ENCODE measurements at places on chromosomes 3 and 15.

DNA sequence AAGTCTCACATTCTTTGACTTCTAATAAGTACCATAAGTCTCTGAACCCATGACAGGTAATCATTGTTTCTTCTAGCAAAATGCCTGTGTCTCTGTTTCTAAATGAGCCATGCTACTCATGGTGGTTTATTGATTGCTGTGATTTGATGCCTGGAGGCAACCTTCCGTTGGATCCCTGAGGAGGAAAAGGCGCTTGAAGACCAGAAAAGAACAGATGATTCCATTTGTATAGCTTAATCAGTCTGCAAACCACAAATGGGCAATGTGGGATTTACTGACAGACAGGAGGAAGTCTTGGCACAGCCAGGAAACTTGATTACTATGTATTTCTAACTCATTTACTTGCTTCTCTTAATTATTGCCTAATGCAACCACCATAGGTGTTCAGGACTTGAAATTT, 103.1 kb upstream of the MRPL3 start:
- no peak for DNase-seq

GRCh38 chr3:17806201-17806600, 63.8 kb upstream of the TBC1D5 start:
- no peak for DNase-seq

- DNase-seq = no peak
These were observed 246.1 kb upstream of the RASGRP1 start for GRCh38 chr15:38810686-38811085.

GRCh38 chr3:99699841-99700240, 61.4 kb downstream of the COL8A1 start:
- DNase-seq = no peak

DNA sequence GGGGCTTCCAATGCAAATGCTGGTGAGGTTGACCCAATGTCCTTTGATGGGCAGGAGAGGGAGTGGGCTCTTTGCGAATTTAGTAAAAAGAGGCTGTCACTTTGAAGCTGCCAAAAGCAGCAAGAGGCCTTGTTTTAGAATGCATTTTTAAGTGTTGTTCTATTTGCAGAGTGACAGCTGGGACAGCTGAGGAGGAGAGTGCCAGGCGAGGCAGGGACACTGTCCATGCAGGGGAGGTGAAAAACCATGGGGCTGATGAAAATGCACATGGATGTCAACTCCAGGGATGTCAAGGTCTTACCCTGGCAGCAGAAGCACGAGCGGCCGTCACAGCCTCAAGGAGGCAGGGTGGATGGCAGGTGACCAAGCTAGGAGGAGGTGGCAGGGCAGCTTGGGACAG, 279.8 kb downstream of the ADAMTS17 start:
- DNase-seq = no peak

- no peak for DNase-seq
These were observed 1261.7 kb downstream of the ROBO1 start for GRCh38 chr3:78506061-78506460.

DNA sequence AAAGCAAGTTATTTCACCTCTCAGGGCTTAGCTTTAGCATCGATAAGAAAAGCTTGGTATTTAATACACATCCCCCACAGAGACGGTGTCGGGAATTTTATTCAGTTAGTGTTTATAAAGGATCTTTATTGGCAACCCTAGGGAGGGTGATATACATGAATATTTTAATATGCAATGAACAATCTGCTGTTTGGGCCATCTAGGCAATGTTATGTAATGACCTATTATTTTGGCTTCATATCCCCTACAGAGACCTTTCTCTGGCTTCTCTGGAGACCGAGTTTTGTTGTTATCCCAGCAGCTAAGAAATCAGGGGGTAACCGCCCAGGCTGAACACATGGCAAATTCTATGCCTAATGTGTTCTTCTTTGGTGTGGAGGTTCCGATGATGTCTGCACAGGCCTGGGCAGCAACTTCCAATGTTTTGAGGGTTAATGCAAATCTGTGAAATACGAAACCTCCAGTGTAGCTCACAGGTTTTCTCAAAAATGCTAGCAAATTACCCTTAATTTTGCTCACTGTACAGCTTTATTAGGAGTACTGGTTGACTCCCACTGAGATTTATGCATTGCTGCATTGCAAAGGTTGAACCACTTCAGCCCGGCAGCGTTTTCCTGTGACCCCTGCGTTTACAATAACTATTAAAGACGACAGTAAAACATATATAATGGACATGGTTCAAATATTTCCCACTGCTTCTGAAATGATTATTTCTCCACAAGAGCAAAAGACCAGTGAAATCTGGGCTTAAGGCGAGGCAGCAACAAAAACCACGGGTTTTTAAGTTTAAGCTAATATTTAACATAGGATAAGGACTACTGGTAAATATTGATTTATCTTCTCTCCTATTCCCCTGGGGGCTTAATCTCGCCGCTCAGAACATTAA, 298.3 kb upstream of the NR2E3 start:
- no peak for DNase-seq

- DNase-seq = no peak
These were observed 116.6 kb upstream of the IQSEC1 start for GRCh38 chr3:13189639-13190377.

GRCh38 chr3:186108106-186108940, 566 bp downstream of the ETV5 start:
- peak; percentile 49 for DNase-seq

- no peak for DNase-seq
These were observed 33.7 kb upstream of the VILL start for GRCh38 chr3:37956723-37957538.

DNA sequence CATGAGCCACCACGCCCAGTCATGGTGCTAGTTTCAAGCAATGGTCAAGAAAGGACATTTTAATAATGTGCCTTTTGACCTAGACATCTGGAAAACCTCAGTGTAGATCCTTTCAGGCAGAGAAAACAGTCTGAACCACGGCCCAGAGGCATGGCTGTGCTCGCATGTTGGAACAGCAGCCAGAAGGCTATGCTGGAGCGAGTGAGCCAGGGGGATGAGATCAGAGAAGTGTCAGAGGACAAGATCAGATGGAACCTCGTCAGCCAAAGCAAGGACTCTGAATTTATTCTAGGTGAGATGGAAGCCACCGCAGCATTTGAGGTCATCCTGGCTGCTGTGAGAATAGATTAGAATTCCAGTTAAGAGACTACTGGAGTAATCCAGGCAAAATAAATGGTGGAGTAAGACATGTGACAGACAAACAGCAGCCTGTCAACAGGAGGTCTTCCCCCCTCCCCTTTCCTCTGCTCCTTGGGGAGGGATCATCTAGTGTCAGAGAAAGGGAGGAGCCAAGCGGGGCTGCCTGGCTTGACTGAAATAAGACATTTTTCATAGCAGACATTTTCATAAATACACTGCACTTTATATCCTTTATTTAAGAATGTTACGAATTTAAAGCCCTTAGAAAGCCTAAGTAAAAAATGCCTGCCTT, 40.4 kb upstream of the ACKR4 start:
- peak; percentile 89 for DNase-seq

- DNase-seq = no peak
These were observed 170.7 kb downstream of the TIGIT start for GRCh38 chr3:114464548-114464947.

GRCh38 chr3:12196684-12197083, 38.0 kb upstream of the TIMP4 start:
- DNase-seq = no peak

DNA sequence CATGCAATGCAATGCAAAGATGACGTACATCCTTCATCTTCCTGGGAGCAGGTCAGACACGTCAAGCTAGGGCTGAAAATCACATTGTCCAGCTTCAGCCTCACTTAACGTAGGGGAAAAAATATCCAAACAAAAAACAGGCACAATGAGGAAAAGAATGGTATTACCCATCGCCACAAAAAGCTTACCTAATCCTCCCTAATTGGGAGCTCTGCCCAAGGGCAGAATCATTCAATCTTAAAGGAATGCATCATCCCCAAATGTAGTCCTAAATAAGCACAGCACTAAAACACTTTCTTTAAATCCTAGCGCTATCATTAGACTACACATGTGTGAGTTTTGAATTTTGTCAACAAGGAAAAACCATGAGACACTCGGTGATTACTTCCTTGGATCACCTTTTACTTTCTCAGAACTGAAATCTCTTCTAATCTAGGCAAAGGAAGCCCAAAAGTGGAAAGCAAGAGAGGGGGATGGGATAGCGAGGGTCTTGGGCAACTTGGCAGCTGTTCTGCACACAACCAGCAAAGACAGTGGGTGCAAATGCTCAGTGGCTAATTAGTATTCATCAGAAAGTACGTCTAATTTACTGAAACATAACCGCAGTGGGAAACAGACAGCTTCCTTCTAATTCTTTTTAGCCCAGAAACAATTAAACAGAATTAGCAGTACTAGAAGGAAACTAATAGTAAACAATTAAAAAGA, 87.4 kb downstream of the ADAMTS9 start:
- no peak for DNase-seq

GRCh38 chr15:96344060-96344705, 13.7 kb downstream of the NR2F2 start:
- DNase-seq = no peak

- DNase-seq = no peak
These were observed 240.1 kb downstream of the ISL2 start for GRCh38 chr15:76576523-76577279.

DNA sequence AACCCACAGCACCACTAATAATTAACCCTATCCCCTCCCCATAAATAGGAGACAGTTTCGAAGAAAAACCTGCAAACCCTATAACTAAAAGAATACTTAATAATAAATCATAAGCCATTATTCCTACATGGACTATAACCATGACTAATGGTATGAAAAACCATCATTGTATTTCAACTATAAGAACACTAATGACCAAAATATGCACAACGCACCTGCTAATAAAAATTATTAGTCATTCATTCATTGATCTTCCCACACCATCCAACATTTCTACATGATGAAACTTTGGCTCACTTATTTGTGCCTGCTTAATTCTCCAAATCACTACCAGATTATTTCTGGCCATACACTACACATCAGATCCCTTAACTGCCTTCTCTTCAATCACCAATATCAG, 16.6 kb downstream of the AQP9 start:
- no peak for DNase-seq

DNA sequence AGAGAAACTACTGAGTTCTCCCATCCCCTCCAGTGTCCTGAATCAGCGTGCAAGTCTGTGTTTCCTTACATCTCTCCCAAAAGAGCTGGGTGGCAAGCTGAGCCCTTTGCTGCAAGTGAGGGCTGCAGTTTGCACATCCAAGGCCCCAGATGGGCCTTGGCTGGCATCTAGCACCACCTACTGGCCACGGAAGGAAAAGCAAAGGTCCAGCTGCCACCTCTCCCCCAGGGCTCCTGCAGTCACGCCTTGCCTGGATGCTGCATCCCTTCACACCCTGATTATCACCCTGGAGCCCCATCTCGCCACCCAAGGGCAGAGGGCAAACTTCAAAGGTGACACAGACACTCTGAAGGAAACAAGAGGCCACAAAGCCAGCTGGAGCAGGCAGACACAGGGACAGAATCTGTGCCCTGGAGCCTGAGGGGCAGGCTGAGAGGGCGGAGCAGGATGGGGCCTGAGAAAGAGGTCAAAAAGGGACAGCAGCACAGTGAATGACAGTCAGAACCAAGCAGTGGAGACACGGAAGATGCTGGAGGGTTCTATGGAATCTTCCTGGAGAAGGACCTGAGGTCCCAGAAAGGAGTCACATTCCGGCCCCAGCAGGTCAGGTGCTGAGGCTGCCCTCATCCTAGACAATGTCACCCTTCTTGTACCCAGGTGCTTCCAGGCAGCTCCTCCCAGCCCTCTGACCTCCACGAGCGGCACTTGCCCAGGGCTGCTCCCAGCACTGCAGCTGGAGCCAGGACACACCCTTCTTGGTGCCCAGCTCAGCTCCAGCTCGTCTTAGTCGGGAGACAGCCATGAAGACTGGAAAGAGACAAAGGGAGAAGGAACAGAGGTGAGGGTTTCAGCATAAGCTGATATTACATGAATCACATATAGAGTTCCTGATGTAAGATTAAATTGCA, 18.3 kb upstream of the NTRK3 start:
- peak; percentile 29 for DNase-seq

DNA sequence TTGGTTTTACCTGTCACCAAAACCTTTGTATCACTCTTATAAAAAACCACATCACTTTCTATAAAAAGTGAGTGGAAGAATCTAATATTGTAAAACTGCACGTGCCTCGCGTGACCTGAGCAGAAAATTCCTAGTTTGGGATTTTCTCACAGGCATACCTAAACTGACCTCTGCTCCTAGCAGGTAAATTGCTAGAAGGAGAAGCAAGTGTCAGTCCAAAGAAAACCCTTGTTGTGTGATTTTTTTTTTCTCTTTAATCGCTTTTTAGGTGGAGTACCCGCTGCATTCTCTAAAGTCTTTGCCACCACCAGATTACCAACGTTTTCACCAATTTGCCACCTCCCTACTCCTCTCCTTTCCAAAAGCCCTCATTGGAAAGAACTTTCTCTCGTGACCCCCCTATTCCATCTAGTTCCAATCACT, 534 bp upstream of the UBE2E1 start:
- DNase-seq = no peak

GRCh38 chr3:116920826-116921610, 211.4 kb downstream of the TUSC7 start:
- DNase-seq = no peak

- DNase-seq = no peak
These were observed 16.9 kb upstream of the CLDN1 start for GRCh38 chr3:190339130-190339529.

DNA sequence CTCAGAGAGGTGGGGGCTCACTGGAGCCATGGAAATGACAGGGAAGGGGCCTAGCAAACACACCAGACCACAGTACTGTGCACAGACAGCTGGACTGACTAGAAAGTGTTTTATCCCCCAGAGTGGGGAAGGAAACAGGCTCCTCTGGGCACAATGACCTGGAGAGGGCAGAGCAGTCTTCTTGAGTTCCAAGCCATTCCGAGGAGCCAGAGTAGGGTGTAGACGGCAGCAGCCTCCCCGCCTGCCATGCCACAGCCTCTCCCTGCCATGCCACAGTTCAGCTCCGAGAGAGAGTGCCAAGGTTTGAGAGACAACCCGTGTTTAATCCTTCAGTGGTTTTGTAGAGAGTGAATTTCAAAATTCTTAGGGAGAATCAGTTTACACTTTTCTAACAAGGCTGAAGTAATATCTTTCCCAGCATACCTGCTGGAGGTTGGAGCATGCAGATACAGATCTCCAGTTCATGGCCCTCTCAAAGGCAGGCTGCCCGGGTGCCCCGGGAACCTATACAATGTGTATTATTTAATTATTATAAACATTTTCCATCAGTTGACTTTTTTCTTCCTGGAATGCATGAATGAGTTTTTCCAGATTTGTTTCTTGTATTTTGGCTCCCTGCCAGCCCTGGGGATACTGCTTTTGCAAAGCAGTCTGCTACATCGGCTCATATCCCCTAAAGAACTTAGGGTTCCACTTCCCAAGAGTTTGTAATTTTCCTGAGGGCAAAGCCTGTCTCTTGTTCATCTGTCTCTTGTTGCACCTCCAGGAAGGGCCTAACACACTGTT, 3.2 kb downstream of the PODXL2 start:
- DNase-seq = no peak

GRCh38 chr15:99930696-99931095, 197.5 kb upstream of the LYSMD4 start:
- DNase-seq = no peak

- no peak for DNase-seq
These were observed 4.6 kb downstream of the PLSCR2 start for GRCh38 chr3:146464783-146465182.

GRCh38 chr3:106049821-106050220, 181.0 kb upstream of the CBLB start:
- DNase-seq = no peak
